T-cell (primary cell): ENCODE measurements at places on chromosomes 13 and 19.
A peak's percentile ranks its signal among the peaks of the same experiment; 100 is the strongest.

GRCh38 chr13:43924549-43925245 is 45.0 kb downstream of the LACC1 start:
- no peak for DNase-seq

DNA sequence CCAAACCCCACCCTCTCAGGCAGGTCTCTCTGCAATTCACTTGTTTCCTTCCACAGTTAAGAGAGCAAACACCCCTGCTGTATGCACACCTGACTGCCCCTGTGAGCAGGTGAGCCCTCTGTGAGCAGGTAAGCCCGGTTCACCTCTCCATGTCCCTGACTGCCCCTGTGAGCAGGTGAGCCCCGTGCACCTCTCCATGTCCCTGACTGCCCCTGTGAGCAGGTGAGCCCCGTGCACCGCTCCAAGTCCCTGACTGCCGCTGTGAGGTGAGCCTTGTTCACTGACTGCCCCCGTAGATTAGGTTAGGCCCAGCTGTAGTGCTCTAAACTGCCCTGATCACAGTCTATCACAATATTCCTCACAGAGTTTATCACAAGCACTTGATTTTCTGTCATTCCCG is 29.2 kb downstream of the TMTC4 start:
- DNase-seq: no peak

- no peak for DNase-seq
Observed at GRCh38 chr19:2170219-2170618, 6.5 kb downstream of the DOT1L start.

- no peak for DNase-seq
Observed at GRCh38 chr19:35264268-35265125, 4.3 kb upstream of the USF2 start.

DNA sequence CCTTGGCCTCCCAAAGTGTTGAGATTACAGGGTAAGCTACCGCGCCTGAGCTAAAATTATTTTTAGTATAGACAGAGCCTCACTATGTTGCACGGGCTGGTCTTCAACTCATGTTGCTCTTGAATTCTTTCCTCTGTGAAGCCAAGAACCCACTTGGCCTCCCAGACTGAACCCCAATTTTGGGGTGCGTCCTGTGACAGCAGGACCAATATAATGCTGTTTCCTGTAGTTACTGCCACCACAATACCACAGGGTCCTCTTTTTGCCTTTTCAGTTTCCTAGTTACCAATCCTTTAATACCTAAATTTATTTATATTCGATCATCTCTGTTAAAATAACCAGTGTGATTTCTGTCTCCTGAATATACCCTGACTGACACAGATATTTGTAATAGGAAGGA is 32.9 kb downstream of the TSKS start:
- DNase-seq: no peak

- DNase-seq: no peak
Observed at GRCh38 chr13:25675060-25675459, 303.3 kb downstream of the ATP8A2 start.

DNA sequence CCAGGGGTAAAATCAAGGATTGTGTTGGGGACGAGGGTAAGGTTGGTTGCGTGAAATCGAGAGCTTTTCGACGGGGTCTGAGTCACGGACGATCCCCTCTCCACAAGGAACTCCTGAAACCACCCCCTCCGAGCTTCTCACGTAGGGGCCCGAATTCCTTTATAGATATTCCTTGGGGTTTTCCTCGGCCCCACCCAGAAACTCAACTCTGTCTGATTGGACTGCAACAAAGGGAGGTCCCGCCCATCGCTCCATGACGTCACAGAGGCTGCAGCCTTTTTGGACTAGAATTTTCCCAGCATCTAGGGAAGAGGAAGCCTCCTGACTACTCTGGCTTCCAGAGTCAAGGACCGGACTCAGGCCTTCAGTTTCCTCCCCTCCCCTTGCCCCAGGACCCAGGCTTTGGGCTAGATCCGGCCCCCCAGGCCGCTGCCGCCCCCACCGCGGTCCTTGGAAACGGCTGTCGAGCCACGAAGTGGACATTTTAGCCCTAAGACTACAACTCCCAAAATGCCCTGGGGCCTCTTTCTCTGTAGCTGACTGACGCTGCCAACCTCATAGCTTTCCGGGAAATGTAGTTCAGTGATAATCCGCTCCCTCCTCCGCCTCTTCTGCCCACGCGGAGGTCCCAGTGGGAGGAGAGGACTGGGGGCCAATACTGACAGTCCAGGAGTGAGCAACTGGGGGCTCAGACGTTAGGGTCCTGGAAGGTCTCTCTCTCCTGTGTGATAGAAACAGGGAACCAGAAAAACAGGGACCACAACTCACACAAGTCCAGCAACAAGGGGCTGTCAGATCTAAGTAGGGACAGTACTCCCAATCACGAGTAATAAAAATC is at the start of gene IZUMO1:
Gene IZUMO1, minus strand, starts transcription at position 172 of the 838 bp plus-strand sequence. CDS start 1,050 bp downstream, outside the sequence.
- peak; percentile 49 for DNase-seq

DNA sequence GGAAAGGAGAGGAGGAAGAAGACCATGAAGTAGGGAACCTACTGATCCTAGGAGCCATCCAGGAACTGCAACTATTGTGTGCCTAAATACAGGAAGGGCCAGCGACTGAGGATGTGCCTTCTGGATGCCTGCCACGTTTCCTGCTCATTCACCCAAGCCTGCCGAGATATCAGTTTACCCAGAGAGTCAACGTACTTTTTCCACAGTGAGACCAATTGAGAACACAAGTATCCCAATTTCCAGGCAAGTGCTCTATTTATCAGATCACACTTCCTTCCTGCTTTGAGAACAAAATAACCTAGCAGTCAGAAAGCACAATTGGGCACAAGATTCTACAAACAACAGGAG is 122.4 kb downstream of the AKAP11 start:
- no peak for DNase-seq

DNA sequence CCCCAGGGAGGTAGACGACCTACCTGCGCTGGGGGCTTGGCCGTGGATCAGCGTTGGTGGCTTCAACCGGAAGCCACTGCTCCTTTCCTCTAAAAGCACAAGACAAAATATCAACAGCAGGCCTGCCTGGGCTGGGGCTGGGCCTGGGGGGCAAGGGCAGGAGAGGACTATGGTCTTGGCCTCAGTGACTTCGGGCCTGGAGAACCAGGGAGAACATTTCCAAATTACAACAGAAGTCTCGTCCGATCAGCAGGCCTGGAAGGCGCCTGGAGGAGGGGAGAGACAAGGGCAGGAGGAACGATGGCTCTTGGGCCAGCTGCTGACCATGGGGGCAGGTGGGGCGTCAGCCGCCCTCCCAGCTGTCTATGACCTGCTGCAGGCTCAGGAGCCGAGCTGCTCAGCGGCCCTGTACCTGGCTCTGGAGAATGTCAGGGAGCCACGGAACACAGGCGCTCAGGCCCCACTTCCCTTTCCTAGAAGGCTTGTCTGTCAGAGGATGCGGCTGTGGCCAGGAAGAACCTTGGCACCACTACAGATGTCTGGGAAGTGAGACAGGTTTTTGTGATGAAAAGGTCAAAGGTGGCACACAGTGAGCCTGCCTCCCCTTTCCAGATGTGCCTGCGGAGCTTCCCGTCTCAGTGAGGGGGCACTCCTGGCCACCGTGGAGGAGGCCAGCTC is 19.5 kb downstream of the CAPS start:
- DNase-seq: no peak

- DNase-seq: no peak
Observed at GRCh38 chr13:21929400-21929799, 258.5 kb downstream of the FGF9 start.

- DNase-seq: no peak
Observed at GRCh38 chr19:23802290-23802689, 43.6 kb upstream of the ZNF681 start.

GRCh38 chr13:21518617-21519144 is 59.6 kb upstream of the ZDHHC20 start:
- no peak for DNase-seq

DNA sequence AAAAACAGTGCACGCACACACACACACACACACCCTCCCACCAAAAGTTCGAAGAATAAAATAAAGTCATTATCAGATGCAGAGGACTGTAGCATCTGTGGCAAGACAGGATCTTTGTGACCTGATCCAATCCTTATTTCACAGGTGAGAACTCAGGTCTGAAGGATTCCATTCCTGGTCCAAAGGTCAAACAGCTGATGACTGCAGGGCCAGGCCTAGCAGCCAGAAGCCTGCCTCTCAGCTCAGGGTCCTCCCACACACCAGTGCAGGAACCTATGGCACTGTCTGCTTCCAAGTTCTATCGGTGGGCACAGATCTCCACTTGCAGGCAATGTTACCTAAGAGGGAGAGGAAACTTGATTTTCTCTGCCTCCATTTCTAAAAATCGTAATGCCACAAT is 57.5 kb downstream of the SERP2 start:
- no peak for DNase-seq

DNA sequence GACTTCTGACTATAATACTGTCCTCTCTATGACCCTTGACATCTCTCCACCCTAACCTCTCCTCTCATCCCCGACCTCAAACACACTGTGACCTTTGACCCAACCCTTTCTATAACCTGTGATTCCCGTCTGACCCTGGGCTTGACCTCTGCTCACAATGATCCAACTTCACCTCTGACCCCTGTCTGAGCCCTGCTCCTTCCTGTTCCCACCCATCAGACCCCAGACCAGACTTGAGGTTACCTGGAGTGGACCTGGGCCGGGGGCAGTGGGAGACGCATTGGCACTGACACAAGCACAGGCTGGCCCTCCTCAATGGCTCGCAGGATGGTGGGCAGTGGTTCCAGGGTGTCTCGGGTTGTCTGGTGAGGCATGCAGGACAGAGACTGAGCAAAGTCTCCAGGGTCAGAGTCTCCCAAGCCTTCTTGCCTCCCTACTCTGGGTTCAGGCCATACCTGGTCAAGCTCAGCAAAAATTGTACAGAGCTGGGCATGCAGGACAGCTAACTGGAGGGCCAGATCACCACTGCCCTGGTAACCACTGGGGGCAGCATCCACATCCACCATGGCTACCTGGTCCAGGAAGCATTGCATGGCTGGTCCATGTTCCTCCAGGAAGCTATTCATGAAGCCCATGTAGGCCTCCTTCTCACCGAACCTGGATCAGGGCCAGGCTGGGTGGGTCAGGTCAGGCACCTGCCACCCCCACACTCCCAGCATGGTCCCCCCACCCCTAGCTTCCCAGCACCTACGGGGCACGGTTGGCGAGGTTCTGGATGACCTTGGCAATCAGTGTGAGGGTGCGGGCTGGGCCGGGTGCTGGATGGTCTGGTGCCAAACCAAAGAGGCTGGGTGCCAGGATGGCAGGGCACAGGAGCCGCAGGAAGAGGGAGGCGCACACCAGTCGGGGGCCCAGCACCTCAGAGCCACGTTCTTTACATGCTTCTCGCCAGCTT is 4.4 kb upstream of the WIZ start:
- DNase-seq: no peak

DNA sequence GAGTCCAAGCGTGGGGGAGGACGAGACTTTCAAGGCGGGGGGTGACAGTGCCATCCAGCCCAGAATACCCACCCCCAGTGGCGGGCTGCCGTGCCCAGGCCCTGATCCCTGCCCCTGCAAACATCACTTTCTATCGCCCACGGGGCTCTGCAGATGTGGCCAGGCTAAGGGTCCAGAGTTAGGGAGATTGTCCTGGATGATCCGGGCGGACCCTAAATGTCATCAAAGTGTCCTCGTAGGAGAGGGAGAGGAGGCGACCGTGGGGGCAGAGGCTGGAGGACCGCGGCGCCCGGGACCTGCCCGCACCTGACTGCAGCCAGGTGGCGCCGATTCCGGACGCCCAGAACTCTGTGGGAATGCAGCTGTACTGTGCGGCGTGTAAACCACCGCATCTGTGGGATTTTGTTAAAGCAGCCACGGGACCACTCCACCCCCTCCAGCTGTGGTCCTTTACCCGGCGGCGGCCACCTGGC is 32.4 kb downstream of the GJA3 start:
- DNase-seq: peak; percentile 6

GRCh38 chr19:17512574-17512939 is 1.1 kb downstream of the PGLS start:
- DNase-seq: no peak

DNA sequence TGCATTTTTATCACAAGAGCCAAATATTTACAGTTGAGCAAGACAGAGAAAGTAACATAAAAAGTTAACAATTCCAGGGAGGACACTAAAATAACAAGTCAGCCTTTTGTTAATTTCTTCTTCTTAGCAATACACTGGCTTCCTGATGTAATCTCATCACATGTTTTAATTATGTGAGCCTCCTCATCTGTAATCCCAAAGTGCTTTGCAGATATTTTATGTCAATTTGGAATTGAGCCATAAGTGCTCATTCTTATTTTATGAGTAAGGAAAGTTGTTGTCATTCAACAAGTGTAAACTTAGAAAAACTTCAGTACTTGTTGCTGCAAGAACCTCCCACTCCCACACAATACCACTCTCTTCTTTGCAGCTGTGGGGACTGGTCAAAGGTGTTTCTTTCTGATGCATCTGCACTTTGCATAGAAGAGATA is 223.6 kb downstream of the GPC6 start:
- DNase-seq: no peak

DNA sequence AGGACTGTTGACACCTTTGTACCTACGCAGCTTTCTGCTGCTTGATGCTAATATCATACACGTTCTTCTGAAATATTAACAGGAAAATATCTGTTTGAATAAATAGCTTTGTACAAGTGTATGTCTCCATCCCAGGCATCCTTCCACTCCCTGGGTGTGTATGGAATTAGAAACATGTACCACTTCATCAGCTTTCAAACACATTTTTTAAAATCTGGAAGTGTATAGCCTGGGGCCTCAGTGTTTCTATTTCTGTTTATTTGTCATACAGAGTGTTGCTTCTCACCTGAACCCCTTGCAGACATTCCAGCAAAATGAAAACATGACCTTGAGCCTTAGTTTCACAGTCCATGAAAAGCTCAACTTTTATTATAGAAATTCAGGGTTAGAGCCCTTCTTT is 168.6 kb downstream of the ITGBL1 start:
- no peak for DNase-seq

GRCh38 chr13:35283856-35284255 is 192.6 kb downstream of the MAB21L1 start:
- DNase-seq: no peak

DNA sequence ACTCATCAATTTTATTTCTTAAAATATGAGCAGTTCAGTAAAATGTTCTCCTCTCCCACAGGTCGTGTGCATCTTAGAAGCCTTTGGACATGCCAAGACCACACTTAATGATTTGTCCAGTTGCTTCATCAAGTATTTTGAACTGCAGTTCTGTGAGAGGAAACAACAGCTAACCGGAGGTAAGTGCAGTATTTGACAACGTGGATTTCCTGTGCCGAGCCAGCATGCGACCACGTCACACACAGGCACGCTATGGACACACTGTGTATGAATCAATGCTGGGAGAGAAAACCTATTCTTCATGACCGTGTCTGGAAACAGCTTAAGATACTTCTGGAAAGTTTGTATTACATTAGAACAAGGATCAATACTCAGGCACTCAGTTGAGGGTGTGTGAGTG is 268.5 kb downstream of the MYO16 start:
- no peak for DNase-seq

- DNase-seq: no peak
Observed at GRCh38 chr13:62537593-62537992, 1121.9 kb upstream of the PCDH20 start.

GRCh38 chr13:40221460-40222201 is 444.8 kb downstream of the FOXO1 start:
- peak; percentile 38 for DNase-seq
